Activated CD4-positive, alpha-beta T cell treated with anti-CD3 and anti-CD28 coated beads, Interleukin-2, amount 50 U/mL, for 4 hours (primary cell): ENCODE measurements at places on chromosomes 2 and 18.

GRCh38 chr2:222180619-222181018 is 118.2 kb downstream of the PAX3 start:
- no peak for DNase-seq

DNA sequence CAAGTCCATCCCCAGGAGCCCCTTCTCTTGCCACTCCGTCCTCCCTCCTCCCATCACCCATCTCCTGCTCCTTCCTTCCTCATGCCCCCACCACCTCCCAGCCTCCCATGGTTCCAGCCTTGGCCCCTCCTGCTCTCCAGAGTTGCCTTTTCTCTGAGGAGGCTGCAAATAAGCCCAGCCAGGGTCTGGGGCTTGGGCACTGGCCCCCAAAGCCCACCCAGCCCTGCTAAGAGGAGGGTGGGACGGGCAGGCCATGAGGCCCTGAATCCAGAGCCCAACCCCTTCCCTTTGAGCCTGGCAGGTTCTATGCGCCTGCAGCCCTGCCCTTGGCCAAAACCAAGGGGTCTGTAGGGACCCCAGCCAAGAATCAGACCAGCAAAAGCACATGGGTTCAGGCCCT is 71.6 kb downstream of the STPG4 start:
- no peak for DNase-seq

DNA sequence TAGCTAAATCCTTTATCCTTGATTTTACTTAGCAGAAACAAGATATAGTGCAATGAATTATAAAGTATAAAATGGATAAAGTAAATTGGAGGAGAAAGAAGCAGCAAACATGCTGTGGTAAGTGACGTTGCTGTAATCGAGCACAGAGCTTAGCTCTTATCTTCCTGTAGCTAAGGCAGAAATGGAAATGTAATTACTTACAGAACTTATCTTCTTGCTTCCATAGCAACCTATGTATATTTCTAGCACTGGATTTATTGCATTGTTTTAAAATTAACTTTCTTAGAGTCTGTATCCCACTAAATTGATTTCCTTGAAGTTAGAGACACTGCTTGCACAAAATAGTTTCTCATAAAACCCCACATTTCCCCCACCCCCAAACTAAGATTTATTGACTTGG is 130.6 kb upstream of the MC4R start:
- DNase-seq: no peak

DNA sequence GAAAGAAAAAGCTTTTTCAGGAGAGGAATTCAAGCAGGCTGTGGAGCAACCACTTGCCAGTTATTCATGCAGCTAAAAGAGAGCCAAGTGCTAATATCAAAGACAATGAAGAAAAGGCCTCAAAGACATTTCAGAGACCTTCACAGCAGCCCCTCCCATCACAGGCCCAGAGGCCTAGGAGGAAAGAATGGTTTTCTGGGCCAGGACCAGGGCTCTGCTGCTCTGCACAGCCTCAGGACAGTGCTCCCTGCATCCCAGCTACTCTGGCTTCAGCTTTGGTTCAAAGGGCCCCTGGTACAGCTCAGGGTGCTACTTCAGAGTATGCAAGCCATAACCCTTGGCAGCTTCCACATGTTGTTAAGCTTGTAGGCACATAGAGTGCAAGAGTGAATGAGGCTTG is 119.5 kb downstream of the MSTN start:
- no peak for DNase-seq
